Ovary (tissue), 10 donors: ENCODE measurements at places on chromosomes 7 and 10. TPM values are rescaled to one million over a fixed set of nuclear protein-coding genes. Genes with fewer than 3 reads are reported as not detected.

The DENND2A gene
- total RNA-seq: 36.1 TPM

GRCh38 chr7:105352018-105352612 is 36.6 kb downstream of the SRPK2 start:
- DNase-seq: peak; percentile 59

- DNase-seq: no peak
Measured at GRCh38 chr7:138204982-138205298, 128.7 kb downstream of the AKR1D1 start.

The FAM241B gene
- 2.1 TPM for total RNA-seq

- no peak for DNase-seq
Measured at GRCh38 chr7:49324707-49325106, 400.4 kb downstream of the CDC14C start.

DNA sequence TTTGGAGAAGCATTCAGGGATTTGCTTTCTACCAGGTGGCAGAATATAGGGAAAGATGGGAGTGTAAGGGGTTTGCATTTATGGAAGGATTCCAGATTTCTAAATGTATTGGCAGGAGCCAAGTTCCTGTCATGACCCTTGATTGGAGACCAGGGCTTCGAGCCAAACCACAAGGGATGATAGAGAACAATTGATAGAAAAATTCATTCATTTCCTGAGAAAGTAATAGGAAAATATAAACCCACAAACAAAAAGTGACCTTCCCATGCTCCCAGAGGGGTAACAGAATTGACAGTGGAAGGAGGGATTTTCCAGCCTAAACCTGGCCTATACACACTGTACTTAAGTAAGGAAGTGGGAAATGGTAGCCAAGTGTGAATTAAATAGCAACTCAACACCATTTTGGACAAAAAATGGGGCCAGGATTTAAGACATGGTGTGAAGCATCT is 22.4 kb upstream of the IFIT2 start:
- DNase-seq: no peak

GRCh38 chr10:80458263-80458625 is 4.1 kb downstream of the TSPAN14 start:
- no peak for DNase-seq

GRCh38 chr7:142248-142941 is 50.0 kb upstream of the FAM20C start:
- peak; percentile 83 for DNase-seq

The PDZD7 gene
- total RNA-seq: 1.1 TPM

The ARPC1B gene
- total RNA-seq: 82.5 TPM

The HOXA9 gene
- 0.66 TPM for total RNA-seq

DNA sequence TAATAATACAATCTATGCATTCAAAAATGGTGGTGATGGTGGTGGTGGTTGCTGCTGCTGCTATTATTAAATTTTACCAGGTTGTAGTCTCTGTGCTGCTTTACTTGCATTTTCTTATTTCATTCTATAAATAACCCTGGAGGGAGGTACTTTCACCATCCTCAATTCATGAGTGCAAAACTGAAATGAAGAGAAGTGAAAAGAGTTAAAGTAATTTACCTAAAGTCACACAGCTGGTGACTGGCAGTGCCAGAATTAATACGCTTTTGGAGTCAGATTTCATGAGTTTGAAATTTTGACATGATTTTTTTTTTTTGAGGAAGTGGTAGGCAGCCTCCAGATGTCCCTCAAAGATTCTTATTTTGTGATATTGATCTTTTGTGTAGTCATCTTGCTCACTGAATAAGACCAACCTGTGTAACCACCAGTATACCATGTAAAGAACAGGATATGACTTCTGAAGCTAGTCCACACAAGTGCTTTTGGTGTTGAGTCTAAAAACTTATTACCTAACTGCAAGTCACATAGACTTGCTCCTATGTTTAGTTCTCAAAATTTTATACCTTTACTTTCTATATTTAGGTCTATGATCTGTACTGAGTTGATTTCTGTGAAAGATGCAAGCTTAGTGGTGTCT is 218.8 kb downstream of the ZWINT start:
- no peak for DNase-seq

The PLAC9 gene
- 3.1 TPM for total RNA-seq
